ENCODE measurements at places on chromosomes 11 and 22.

DNA sequence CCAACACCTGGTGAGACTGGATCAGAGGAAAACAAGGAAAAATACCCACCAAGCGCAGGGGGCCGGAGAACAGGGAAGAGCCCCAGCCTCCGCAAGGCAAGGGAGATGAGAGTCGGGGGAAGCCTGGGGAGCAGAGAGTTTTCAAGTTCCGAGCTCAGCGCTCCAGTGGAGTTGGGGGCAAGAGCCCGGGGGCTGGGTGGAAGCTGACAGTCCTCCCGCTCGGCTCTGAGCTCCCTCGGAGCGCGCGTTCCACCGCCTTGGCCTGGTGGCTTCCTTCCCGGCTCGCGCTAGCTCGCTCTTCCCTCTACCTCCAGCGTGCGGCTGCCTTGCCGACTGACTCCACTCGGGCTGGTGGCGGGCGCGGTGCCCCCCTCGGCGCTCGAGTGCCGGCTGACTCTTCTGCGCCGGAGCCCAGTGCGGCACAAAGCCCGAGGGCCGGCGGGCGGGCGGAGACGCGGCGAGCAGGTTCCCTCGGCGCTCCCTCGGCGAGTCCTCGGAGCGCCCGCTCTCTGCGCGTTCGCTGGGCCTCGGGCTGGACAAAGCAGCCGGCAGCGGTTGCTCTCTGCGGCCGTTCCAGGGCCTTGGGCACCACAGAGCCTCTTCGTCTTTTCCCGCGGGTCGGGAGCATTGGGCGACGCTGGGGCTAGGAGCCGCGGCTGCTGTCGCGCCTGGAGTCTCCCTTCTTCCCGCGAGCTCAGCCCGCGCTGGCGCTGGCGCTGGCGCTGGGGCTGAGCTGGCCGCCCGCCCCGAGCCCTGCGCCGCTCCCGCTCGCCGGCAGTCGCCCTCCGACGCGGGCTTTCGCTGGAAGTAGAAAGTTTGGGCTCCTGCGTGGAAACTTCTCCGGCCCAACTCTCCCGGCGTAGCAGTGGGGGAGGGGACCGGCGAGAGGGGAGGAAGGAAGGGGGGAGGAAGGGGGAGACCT, 1.0 kb downstream of the PAX6 start:
- DNase-seq = no peak

- peak; percentile 1 for DNase-seq
These were observed 65.1 kb upstream of the LRRC55 start for GRCh38 chr11:57116654-57117053.

DNA sequence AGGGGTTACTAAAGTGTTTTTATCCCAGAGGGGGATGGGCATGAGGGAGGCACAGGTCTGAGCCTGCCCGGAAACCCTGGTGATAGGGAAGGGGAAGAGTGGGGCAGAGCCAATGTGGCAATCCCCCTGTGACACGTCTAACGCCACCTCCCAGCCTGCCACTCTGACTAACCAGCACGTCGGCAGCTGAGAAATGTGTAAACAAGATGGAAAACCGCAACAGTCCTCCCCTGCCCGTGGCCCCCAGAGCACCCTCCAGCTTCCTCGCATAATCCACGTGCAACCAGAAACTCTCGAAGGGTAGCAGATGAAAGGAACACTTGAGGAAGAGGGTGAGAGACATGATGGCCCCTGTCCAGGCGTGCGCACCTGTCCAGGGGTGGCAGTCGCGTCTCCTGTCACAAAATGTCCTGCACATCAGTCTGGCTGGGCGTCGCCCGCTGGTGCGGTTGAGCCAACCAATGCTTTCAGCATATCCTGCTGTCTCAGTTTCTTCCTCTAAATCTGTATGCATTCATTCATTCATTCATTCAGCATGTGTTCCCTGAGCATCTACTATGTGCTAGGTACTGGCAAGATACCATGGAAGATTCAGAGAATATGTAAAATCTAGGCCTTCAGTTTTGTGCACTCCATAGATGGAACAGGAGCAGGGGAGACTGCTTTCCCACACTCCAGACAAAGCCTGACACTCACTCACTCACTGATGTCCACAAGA, 4.5 kb downstream of the TMPRSS4 start:
- no peak for DNase-seq

DNA sequence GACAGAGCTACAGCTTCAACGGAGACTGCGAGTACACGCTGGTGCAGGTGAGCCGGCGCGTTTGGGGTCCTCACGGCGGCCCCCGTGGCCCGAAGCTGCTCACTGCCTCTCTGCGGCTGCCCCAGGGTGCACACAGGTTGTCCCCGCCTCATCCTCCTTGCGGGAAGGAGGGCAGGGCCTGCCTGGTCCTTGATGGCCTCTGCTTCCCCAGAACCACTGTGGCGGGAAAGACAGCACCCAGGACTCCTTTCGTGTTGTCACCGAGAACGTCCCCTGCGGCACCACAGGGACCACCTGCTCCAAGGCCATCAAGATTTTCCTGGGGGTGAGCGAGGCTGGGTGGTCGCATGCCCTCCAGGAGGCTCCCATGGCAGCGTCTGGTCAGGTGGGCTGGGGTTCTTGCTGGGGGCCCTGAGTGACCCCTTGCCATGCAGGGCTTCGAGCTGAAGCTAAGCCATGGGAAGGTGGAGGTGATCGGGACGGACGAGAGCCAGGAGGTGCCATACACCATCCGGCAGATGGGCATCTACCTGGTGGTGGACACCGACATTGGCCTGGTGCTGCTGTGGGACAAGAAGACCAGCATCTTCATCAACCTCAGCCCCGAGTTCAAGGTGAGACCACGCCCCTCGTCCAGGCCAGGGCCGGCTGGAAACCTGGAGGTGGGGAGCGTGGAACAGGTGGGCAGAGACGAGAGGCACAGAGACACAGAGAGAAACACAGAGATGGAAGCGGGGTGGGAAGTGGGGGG, 19.4 kb downstream of the MUC5AC start:
- DNase-seq = no peak

DNA sequence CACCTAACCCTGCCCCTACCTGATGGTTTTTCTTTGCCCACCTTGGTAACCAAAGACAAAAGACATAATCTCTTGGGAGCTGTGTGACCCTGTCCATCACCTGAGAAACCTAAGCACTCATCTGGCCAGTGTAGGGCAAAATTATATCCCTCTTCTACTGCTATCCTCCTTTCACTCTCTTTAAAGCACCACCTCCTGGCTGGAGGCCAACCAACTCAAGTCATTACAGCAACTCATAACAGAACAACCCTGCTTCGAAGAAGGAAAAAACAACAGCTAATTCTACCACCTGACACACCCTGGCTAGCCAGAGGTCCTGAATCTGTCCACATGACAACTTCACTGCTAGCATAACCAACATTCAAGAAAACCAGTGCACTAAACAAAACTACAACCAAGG, 45.5 kb downstream of the GAS2 start:
- DNase-seq = no peak

GRCh38 chr11:113147249-113147648, 167.1 kb upstream of the TTC12 start:
- DNase-seq = no peak

- DNase-seq = no peak
These were observed 452 bp downstream of the BIRC3 start for GRCh38 chr11:102317768-102318103.

GRCh38 chr11:113392236-113392921, 4.8 kb downstream of the ANKK1 start:
- DNase-seq = no peak

DNA sequence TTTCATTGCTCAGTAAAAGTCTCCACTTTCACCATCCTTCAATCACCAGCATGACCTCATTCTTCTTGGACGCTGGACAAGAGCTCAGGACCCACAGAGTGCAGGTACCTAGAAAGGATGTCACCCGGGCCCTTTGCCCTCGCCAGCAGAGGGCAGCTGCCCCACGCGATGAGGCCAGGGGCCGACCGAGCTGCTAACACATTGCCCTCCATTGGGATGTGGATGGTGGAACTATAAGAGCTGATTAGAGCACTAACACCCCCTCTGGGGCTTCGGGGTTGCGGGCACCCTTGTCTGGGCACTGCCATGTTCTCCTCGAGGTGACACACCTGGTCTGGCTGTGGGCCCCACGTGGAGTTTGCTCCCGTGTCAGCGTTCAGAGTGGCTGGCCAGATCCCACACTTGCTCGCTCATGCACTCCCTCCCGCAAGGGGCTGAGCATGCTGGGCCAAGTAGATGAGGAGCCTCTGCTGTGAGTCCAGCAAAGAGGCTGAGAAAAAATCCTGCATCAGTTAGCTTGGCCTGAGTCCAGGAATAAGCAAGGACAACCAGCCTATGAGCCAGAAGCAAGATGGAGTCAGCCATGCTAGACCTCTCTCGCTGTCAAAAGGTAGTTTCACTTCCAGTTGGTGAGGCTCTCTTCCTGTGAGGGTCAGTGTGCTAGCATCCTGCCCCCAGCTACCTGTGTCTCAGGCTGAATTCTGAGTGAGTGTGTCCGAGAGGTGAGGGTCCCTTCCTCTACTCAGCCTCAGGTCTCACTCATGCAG, 9.8 kb downstream of the KRTAP5-6 start:
- DNase-seq = no peak

DNA sequence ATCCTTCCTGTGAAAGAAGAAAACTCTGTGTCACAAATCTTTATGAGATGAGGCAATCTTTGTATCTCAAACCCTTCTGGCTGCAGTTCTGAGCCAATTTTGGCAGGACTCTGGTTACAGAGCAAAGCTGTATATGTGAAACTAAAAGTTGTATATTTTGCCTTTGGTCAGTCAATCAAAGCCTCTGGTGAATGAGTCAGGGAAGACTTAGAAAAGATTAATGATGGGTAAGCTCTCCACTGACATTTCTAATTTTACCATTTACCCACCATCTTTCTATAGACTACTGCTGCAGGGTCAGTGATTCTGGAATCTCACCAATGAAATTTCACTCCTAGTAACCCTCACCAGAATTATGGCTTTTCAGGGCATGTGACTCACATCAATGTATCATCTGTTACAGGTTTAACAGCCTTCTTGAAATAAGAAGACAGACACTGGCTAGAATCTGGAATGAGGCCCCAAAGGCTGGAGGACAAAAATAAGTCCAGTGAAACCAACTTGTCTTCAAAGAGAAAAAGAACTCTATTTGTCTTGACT, 43.3 kb downstream of the USP35 start:
- no peak for DNase-seq

DNA sequence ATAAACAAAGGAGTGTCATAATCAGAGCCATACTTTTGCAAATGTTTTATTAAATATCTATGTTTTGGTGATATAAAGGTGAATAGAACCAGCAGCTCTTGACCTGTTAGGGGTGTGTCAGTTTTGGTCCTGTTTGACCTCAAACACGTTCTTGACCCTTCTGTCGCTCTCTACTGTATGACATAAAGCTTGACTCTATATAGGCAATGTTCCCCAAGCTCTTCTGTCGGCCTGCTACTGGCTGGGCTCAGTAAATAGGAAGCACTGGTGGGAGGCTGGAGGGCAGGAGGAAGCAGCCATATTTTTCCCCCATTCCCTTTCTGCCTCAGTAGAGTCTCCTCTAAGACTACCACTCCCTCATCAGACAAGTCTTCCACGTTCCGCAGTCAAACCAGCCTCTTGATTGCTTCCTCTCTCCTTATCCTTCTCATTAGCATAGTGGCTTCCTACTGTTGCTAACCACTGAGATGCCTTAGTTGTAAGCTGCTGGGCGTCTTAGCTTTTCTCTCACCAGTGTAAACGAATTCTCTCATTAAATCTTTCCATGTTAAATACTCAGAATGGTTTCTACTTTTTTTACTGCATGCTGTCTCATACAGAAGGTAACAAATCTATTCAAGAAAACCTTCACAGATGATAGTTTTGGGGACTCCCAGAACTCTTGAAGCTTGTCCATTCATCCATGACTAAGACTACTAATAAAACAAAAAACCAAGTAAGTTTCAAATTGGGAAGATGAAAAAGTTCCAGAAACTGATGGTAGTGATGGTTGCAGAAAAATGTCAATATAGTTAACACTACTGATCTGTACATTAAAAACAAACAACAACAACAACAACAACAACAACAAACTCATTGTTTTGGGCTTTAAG, 3.3 kb downstream of the NPAT start:
- DNase-seq = no peak

DNA sequence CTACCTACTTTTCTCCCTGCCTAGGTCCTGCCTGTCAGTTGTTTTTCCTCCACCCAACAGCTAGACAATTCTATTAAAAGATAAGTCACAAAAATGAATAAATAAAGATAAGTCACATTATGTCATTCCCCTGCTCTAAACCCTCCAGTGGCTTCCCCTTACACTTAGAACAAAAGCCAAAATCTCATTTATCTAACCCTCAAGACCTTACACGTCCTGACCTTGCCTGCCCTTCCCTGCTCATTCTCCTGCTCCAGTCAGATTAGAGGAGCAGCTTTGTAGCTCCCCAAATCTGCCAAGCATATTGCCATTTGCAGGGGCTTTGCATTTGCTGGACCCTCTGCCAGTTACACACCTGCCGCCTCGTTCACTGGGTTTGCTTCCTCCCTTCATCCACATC, 16.7 kb downstream of the KREMEN1 start:
- no peak for DNase-seq

- no peak for DNase-seq
These were observed at the start of gene C11orf52 for GRCh38 chr11:111918390-111919256. C11orf52 (plus strand) TSS chr11:111918913; CDS start chr11:111918973, 60 bp downstream.

- DNase-seq = no peak
These were observed 48.8 kb upstream of the CARS1 start for GRCh38 chr11:3105791-3106735.
